Right atrium auricular region (tissue), 2 donors: ENCODE measurements at places on chromosomes 11 and 22.

DNA sequence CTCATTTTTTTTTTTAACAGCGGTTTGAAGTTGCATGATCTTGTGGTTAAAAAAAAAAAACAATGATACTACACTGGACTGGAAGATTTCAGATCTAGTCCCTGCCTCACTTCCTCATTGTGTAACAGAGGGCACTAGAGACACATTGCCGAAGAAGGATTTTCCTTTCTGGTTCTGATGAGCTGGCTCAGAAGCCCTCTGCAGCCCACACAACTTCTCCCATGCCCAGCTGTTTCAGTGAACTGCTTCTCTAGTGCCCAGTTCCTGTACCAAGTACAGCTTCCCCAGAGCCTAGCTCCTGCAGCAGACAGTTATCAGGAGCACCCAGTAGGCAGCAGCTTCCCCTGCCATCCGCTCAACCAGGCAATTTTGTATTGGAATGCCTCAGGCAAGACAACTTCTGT is 29.5 kb upstream of the ANO5 start:
- no peak for DNase-seq
- H3K4me1 ChIP-seq = no peaks in the 10 kb centered on the region
- no peak overlapping the region for H3K4me3 ChIP-seq

DNA sequence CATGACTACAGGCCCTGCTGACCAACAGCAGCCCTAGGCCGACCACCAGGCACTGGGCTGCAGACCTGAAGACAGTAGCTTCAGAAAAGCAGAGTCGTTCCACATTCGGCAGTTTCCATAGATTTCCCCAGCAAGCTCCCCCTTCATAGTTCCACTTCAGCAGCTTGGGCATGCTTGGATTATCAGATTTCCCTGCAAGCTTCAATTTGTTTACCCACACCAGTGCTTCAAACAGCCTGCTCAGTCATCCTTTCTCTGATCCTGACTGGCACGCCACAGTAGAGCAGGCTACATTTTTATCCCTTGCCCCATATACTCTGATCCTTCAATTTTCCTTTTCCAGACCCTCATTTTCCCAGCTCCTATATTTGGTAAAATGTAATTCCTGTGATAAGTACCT is 51.1 kb upstream of the CFAP300 start:
- H3K36me3 ChIP-seq = no peaks in the 10 kb centered on the region
- no peak overlapping the region for H3K27ac ChIP-seq
- no peak overlapping the region for H3K4me3 ChIP-seq

- peaks cover 50% of the 10 kb centered on the region for H3K4me1 ChIP-seq
- no peaks in the 10 kb centered on the region for H3K36me3 ChIP-seq
- DNase-seq = no peak
- peak overlapping the region; percentile 95 for H3K27ac ChIP-seq
- H3K4me3 ChIP-seq = no peak overlapping the region
Measured at GRCh38 chr11:63920939-63921417, 4.0 kb upstream of the RCOR2 start.

GRCh38 chr22:22981670-22982571 is 88.4 kb upstream of the GNAZ start:
- DNase-seq = no peak
- H3K27ac ChIP-seq = no peak overlapping the region
- no peaks in the 10 kb centered on the region for H3K27me3 ChIP-seq
- H3K36me3 ChIP-seq = no peaks in the 10 kb centered on the region

GRCh38 chr11:96001037-96001436 is 77.1 kb upstream of the MTMR2 start:
- no peak overlapping the region for H3K4me3 ChIP-seq
- peaks cover 24% of the 10 kb centered on the region for H3K4me1 ChIP-seq
- no peaks in the 10 kb centered on the region for H3K36me3 ChIP-seq
- no peaks in the 10 kb centered on the region for H3K27me3 ChIP-seq
- DNase-seq = peak; percentile 94

GRCh38 chr11:113818426-113818825 is 38.8 kb downstream of the CLDN25 start:
- H3K4me1 ChIP-seq = no peaks in the 10 kb centered on the region
- no peak for DNase-seq
- no peak overlapping the region for H3K27ac ChIP-seq
- H3K27me3 ChIP-seq = no peaks in the 10 kb centered on the region
- peaks cover 83% of the 10 kb centered on the region for H3K36me3 ChIP-seq
- H3K4me3 ChIP-seq = no peak overlapping the region

DNA sequence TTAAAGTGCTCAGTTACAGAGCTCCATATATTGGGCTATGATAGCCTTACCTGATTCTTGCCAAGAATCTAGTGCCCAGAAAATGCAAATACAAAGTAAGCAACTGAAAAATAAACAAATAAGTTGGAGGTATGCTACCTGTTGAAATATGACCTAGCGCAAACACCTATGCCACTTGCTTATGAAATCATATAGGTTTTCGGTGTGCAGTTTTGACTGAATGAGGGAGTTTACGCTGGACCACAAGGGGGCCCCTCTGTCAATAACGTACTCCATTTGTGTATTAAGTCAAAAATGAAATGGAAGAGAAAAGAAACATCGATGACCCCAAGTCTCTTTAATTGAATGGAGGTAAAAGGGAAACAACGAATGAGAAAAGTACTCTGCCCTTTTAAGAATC is 84.9 kb upstream of the TRIM77 start:
- no peak overlapping the region for H3K27ac ChIP-seq
- H3K4me1 ChIP-seq = no peaks in the 10 kb centered on the region
- DNase-seq = no peak
- H3K36me3 ChIP-seq = no peaks in the 10 kb centered on the region

DNA sequence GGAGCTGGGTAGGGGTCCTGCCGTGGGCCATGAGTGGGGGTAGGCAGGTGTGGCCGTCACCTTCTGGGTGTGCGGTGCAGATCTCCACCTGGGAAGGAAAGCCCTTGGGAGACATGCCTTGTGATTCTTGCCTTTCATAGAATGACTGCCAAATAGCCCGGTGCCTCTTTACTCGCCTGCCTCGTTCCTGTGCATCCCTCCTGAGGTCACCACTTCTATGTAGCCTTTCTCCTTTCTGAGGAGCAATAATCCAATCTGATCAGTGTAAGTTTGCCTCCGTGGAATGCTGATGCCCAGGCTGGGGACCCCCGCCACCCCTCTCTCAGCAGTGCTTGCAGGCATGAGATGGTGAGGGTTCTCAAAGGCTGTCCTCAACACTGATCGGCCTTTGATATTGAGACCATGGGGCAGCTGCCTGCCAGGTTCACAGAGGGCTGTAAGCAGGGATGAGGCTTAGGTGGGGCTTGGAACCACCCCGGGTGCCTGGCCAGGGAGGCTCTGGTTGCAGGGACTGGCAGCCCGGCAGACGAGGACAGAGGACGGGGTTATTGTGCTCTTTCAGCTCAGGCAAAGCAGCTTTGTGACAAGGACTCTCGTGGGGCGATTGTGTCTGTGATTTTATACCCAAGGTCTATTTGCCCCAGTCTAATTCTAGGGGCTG is 86.1 kb upstream of the WNT7B start:
- no peak overlapping the region for H3K4me3 ChIP-seq
- no peak for DNase-seq
- no peaks in the 10 kb centered on the region for H3K27me3 ChIP-seq

- H3K4me1 ChIP-seq = no peaks in the 10 kb centered on the region
- no peak for DNase-seq
- no peak overlapping the region for H3K27ac ChIP-seq
- no peaks in the 10 kb centered on the region for H3K27me3 ChIP-seq
- H3K4me3 ChIP-seq = no peak overlapping the region
- H3K36me3 ChIP-seq = no peaks in the 10 kb centered on the region
Measured at GRCh38 chr11:114586797-114587196, 8.8 kb downstream of the NXPE4 start.

GRCh38 chr11:123742724-123743120 is 1.3 kb upstream of the ZNF202 start:
- no peak overlapping the region for H3K27ac ChIP-seq
- H3K36me3 ChIP-seq = no peaks in the 10 kb centered on the region
- no peaks in the 10 kb centered on the region for H3K27me3 ChIP-seq
- no peaks in the 10 kb centered on the region for H3K4me1 ChIP-seq

DNA sequence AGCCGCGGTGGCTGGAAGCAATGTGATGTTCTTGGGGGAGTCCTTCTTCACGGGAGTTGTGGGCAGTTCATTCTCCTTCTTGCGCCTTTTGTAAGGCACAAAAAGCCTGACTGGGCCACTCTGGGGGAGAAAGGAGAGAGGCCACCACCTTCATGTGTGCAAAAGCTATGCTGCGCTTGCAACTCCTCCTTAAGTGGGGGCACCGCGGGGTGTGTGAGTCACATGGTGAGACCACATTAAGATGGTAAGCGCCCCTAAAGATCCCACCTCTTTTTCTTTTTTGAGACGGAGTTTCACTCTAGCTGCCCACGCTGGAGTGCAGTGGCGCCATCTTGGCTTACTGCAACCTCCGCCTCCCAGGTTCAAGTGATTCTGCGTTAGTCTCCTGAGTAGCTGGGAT is 14.1 kb downstream of the DEAF1 start:
- no peaks in the 10 kb centered on the region for H3K4me1 ChIP-seq
- H3K36me3 ChIP-seq = peaks cover 43% of the 10 kb centered on the region
- no peak overlapping the region for H3K4me3 ChIP-seq
- no peaks in the 10 kb centered on the region for H3K27me3 ChIP-seq
- no peak overlapping the region for H3K27ac ChIP-seq

GRCh38 chr11:1510928-1511327 is 24.3 kb upstream of the MOB2 start:
- no peaks in the 10 kb centered on the region for H3K4me1 ChIP-seq
- DNase-seq = no peak
- no peak overlapping the region for H3K27ac ChIP-seq

GRCh38 chr11:126385991-126386728 is 30.7 kb downstream of the ST3GAL4 start:
- H3K4me3 ChIP-seq = no peak overlapping the region
- no peak for DNase-seq
- H3K27me3 ChIP-seq = no peaks in the 10 kb centered on the region
- no peaks in the 10 kb centered on the region for H3K36me3 ChIP-seq
- peak overlapping the region; percentile 80 for H3K27ac ChIP-seq
- H3K4me1 ChIP-seq = no peaks in the 10 kb centered on the region

DNA sequence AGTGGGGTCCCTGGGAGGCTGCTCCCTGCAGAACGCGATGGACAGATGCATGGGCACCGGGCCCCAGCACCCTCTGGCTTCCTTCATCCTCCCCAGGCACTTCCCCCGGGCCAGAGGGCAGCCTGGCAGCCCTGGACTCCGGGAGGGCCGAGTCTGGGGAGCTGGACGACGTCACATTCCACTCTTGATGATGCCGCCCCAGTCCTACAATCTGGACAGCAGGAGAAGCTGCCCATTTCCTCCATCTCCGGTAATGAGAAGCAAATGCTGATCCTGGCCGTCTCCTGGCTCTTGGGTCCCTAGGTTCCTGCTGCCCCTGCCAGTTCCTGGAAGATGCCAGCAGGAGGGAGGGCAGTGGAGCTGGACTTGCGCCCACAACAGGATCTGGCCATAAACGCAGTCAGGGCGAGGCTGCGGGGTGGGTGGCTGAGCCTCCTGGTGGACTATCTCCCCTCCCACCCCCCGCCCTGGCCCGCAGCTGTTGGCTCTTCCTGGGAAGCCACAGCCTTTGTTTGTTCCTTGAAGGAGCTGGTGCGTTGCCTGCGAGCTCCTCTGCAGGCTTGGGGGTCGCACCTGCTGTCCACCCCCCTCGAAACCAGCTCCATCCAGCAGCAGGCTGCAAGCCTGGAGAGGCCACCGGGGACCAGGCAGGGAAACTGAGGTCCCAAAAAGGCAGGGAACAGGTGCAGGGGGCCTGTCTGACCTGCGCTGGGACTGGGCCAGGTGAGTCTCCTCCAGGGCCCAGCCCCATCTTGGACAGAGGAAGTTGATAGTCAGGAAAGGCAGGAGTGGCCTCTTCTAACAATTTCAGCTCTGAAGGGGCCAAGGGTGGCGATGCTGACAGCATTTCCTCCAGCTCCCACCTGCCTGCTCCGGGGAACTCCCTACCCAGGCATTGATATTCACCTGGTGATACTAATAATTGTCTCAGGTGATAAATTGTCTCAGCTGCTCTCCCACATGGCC is 17.9 kb upstream of the MUC6 start:
- no peaks in the 10 kb centered on the region for H3K4me1 ChIP-seq
- H3K27me3 ChIP-seq = no peaks in the 10 kb centered on the region
- H3K36me3 ChIP-seq = no peaks in the 10 kb centered on the region
- H3K4me3 ChIP-seq = no peak overlapping the region

GRCh38 chr11:9923280-9923679 is 259.4 kb downstream of the SWAP70 start:
- no peak overlapping the region for H3K27ac ChIP-seq
- no peaks in the 10 kb centered on the region for H3K4me1 ChIP-seq
- H3K27me3 ChIP-seq = no peaks in the 10 kb centered on the region
- no peaks in the 10 kb centered on the region for H3K36me3 ChIP-seq
